ENCODE measurements at places on chromosomes 13 and 19.

DNA sequence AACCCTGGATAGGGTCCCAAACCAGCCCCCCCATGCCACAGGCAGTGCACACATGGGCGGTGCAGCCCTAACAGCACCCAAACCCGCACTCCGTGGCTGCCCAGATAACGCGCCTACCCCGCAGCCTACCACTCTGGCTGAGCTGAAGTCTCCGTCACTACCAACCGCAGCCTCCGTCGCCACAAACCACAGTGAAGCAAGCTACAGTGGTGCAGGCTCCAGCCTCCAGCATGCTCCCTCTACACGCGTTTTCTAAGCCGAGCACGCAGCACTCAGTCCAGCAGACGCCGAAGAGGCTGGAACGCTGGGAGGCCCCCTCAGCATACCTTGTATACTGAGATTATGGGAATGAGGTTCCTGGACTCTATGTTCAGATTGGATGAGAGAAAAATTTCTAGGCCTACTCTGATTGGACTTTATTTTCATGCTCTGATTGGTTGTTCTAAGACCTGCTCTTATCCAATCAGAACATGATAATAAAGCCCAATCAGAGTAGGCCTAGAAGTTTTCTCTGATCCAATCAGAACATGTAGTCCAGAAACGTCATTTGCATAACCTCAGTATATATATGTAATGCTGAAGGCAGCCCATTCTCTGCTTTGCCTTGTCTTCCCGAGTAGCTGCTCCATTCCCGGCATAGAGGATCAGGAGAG, 56.7 kb upstream of the C1QTNF9B start:
- no peak for DNase-seq

DNA sequence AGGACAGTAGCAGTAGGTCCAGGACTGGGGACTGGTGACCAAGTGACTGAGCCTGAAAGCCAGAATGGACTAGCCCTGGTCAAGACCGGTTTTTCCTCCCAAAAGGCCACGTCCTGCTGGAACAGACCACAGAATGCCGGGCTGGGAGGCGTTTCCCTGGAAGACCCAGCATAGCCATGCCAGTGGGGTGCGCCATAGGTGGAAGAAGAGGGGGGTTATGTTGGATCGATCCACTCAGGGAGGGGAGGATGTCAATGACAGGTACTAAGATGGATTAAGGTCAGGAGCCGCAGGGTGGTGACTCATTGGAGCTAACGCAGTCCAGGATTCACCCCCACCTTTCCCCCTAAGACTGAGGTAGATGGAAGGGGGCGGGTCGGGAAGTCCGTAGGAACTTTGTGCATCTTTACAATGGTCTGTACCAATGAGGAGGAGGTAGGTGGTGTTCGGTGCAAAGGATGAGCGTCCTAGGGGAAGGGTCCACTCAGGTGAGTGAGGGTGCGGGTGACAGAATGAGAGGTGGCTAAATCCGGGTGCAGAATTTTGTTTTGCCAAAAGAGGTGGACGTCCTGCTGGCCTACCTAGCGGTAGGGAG, 21.0 kb downstream of the VASP start:
- DNase-seq = no peak

- DNase-seq = no peak
Measured at GRCh38 chr19:45098521-45099466, 5.8 kb downstream of the PPP1R37 start.

DNA sequence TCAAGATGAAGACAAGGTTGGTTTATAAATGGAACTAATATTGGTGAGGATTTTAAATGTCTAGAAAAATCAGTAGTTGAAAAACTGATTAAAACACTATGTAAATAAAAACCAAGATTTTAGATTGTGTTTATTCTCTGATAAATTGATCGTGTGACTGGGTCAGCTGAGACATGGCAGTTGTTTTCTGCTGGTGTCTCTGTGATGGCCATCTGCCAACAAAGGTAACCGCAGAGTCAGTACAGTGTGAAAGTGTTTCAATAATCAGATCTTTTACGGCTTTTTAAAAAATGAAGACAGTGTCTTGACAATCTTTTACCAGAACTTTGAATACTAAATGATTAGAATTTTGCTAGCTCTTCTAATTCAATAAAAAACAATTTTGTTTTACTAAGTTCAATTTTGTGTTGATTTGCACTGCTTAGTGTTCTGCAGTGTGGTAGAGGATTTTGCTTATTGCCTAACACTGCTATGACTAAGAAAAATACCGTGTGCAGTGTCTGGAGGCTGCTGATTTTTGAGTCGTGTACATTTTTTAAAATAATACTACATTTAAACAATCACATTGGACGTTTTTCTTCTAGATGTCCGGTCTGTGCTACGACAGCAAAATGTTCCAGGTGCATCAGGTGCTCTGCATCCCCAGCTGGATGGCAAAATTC, 32.7 kb upstream of the GPR183 start:
- DNase-seq = peak; percentile 50

- DNase-seq = no peak
Measured at GRCh38 chr13:99307247-99307646, at the start of gene GPR183. GPR183 (minus strand) TSS chr13:99307399; CDS start chr13:99296145, 11,254 bp downstream.

DNA sequence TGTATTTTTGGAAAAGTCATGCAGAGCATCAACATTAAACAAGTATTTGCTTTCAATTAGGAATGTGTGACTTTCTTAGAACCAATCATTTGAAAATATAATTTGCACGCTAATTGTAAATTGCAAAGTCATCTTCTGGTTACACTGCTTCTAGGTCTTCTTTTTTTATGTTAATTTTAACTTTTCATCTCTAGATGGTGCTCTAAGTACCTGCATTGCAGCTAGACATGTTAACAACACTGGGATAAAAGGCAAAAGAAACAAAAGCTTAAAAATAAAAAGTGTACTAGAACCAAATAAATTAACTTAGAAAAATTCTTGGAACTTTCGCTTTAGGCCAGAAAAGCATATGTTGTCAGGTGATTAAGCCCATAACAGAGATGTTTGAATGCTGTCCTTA, 2758.2 kb downstream of the PCDH9 start:
- DNase-seq = no peak

DNA sequence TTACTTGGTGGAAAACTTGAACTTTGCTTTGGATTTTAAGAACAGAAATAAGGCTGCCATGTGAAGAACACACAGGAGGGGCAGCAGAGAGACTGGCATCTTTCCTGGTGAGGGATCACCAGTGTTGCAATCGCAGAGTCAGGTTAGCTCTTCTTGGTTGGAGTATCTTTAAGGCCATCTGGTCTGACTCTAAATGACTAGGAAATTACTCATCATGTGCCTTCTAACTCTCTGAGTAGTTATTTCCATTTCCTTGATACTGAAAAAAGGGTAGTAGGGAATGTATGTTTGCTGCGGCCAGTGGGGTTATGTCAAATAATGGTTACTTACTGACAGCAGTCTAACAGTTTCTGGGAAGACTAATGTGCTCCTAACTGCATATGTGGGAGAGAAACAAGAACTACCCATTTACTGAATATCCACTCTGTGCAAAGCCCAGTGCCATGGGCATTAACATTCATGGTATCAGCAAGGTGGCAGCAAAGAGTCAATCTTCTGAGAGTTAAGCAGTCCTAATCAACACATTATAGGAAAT, 122.1 kb downstream of the COG6 start:
- no peak for DNase-seq

- DNase-seq = no peak
Measured at GRCh38 chr13:20140487-20140886, 20.4 kb downstream of the GJA3 start.

GRCh38 chr19:51530616-51531015, 854 bp downstream of the SIGLEC6 start:
- no peak for DNase-seq

GRCh38 chr19:10835089-10835753, 791 bp downstream of the TMED1 start:
- no peak for DNase-seq

DNA sequence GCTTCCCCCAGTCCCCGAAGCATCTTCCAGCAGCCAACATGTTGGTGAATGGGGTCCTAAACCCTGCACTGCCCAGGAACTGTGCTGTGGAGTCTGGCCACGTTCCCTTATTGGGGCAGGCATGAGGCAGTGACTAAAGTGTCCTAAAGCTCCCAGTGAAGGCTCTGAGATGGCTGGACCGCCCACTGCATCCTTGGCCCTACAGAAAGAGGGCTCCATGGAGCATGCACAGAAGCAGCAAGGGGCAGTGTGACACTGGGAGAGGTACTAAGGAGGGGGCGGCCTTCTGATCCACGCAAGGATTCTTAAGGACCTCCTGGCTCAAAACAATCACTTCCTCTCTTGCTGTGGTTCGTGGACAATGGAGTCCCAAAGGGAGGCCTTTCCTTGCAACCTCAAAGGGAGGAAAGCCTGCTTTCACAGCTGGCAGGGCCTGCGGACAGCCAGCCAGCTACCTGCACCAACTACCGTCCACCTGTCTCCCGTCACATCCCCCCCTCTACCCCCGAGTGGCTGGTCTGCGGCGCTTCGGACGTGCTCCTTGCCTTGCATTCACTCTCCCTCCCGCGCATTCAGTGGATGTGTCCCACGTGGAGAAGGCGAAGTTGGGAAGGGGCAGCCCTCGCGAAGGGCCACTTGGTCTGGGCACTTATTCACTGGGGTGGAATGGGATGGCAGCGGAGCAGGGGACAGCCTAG, 63.9 kb upstream of the STARD13 start:
- no peak for DNase-seq

- DNase-seq = no peak
Measured at GRCh38 chr19:29625186-29625651, 19.1 kb downstream of the POP4 start.

GRCh38 chr19:18591735-18592385, 3.3 kb downstream of the REX1BD start:
- no peak for DNase-seq

DNA sequence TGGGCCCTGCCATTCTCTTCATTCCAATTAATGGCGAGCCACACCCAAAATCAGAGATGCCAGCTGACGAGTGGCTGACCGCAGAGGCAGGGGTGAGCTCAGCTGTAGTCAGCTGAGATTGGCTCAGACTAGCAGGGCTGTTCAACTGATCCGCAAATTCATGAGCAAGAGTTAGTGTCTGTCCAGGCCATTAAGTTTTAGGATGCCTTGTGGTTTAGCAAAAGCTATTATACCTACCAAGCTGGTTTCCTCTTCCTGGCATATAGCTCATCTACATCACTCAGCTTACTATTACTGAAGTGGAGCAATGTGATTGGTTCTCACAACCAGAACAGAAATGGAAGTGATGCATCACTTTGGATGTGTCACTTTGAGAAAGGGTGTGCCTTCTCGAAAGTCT, 148.7 kb downstream of the NALCN start:
- DNase-seq = no peak

- no peak for DNase-seq
Measured at GRCh38 chr13:92463134-92463533, 763.5 kb upstream of the GPC6 start.

- DNase-seq = no peak
Measured at GRCh38 chr19:43425567-43426392, 11.1 kb downstream of the TEX101 start.

- no peak for DNase-seq
Measured at GRCh38 chr19:1106841-1107660, 3.3 kb downstream of the GPX4 start.

GRCh38 chr19:11382898-11383705, 1.0 kb downstream of the EPOR start:
- peak; percentile 9 for DNase-seq

- no peak for DNase-seq
Measured at GRCh38 chr13:46712524-46712923, 84.4 kb downstream of the ESD start.

- no peak for DNase-seq
Measured at GRCh38 chr13:93422980-93423543, 196.5 kb downstream of the GPC6 start.

DNA sequence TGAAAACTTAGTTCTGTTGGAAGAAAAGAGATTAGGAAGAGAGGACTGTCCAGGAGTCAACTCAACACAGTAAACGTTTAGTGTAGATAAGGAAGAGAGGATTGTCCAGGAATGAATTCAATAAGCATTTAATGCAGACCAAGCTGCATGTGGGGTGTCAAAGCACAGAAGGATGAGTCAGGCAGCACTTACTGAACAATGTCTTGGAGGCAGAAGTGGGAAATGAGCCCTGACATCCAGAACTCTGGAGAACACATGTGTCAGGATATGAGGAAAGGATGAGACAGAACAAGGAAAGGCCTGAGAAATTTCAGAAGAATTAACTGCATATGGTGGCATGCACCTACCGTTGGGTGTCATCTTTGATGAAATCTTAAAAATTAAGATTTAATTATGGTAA, 429.2 kb upstream of the HTR2A start:
- no peak for DNase-seq

DNA sequence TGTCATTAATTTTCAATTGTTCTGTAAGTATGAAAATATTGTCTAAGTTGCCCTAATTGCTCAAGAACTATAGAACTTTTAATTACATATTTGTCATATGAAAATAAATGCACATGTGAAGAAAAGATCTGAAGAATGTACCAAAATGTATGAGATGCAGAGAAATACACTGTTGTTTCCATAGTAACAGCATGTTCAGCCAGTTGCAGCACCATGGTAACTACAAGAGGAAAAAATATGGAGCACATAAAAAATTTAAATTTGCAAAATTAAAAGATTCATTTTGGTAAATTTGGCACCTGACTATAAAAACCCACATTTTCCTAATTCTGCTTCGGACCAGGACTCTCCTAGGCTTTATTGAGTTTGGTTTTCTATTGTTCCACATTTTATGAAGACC, 1170.0 kb upstream of the MIR17HG start:
- no peak for DNase-seq

- DNase-seq = no peak
Measured at GRCh38 chr13:93388701-93389100, 162.1 kb downstream of the GPC6 start.

- DNase-seq = no peak
Measured at GRCh38 chr19:23957660-23958281, 43.1 kb downstream of the ZNF726 start.

- no peak for DNase-seq
Measured at GRCh38 chr13:100797921-100798320, 123.3 kb upstream of the TMTC4 start.

DNA sequence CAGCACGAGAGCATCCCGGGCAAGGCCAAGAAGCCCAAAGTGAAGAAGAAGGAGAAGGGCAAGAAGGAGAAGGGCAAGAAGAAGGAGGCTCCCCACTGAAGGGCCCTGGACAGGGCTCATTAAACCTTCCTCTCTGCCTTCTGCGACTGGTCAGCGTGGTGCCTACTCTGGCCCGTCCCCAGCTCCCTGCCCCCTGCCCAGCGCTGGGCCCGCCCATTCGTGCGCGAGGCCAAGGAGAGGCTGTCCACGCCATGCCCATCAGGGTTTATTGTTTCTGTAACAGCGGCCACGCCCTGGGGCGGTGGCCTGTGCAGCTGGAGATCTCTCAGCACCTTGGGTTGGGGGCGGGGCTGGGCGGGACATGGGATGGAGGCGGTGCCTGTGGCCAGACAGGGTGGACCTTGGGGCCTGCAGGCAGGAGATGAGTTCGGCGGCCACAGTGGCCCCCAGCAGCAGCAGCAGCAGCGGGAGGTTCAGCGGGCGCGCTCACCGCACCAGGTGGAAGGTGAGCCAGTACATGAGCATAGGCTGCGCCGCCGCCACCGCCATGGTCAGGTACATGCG, 897 bp downstream of the C19orf33 start:
- DNase-seq = no peak

GRCh38 chr13:23578411-23579071, 8.3 kb downstream of the TNFRSF19 start:
- peak; percentile 49 for DNase-seq

All from activated effector memory CD4-positive, alpha-beta T cell treated with Interleukin-2 at 50 U/mL for 16 hours (primary cell).